ENCODE measurements at places on chromosomes 1 and 21. TPM values are rescaled to one million over a fixed set of nuclear protein-coding genes. Genes with fewer than 3 reads are reported as not detected.

The ANGPTL1 gene
- not detected for total RNA-seq

DNA sequence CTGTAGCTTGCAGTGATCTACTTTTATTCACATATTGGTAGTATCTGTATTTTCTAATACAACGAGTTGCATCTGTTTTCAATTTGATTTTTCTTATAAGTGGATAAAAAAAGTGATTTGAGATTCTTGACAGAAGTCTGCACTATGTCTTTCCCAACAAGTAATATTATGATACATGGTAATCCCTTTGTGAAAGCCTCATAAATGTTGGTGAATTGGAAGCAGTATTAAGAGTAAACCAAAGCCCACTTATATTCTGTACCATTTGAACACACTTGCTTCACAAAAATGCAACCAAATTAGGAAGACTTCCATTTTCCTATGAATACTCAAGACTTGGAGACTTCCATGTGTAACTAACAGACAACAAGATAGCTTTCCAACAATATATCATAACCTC, 172.0 kb downstream of the HMCN1 start:
- peaks cover 4% of the 10 kb centered on the region for H3K36me3 ChIP-seq
- no peak for DNase-seq
- H3K4me3 ChIP-seq = no peak overlapping the region
- H3K27ac ChIP-seq = no peak overlapping the region
- H3K27me3 ChIP-seq = no peaks in the 10 kb centered on the region

DNA sequence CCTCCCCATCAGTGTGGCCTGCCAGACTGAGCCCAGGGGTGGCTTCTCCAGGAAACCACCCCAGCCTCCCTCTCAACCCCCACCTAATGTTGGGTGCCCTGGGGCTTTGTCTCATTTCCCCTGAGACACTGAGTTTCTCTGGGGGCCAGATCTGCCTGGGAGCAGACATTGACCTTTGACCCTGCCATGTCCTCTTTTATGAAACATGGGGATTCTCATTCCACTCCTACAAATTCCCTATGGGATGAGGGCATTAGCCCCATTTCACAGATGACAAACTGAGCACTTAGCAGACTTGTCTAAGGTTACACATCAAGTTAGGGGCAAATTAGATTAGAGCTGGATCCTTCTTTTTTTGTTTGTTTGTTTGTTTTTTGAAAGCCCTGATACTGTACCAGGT, 24.1 kb downstream of the RHBG start:
- peaks cover 34% of the 10 kb centered on the region for H3K27me3 ChIP-seq
- no peaks in the 10 kb centered on the region for H3K36me3 ChIP-seq
- H3K4me1 ChIP-seq = peaks cover 41% of the 10 kb centered on the region
- DNase-seq = no peak
- no peak overlapping the region for H3K4me3 ChIP-seq
- no peak overlapping the region for H3K27ac ChIP-seq

GRCh38 chr1:33711511-33711910, 152.4 kb upstream of the HMGB4 start:
- no peak overlapping the region for H3K27ac ChIP-seq
- H3K27me3 ChIP-seq = no peaks in the 10 kb centered on the region
- H3K36me3 ChIP-seq = peaks cover 20% of the 10 kb centered on the region

The GJA5 gene
- 3.0 TPM for total RNA-seq

The SPRR2B gene
- total RNA-seq = not detected

DNA sequence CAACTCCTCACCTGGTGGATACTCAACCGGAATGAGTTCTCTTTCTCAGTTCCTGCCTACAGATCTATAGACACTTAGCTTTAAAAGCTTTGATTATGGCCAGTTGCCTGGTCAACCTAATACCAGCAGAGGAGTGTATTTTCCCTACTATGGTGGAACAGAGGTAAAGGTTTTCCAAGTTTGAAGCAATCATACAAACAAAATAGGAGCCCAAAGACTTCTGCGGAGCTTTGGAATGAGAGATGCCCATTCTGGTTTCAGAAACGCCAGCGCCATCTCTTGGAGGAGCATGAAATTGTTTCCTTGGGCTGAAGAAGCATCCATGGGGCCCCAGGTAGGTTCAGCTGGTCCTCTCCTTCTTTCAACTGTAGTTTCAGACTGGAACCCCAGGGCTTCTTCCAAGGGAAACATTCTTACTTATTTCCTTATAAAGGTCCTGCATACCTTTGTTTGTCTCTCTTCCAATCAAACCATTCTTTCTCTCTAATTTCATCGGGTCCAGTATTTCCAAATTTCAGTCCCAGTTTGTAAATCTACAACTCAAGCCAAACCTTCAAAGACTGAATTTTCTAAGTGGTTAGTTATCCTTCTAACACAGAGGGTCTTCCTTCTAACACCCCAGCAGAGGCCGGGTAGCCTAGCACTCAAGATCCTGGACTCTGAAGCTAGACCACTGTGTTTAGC, 95.9 kb downstream of the KCNJ15 start:
- peak; percentile 77 for DNase-seq
- peaks cover 32% of the 10 kb centered on the region for H3K4me1 ChIP-seq
- H3K27ac ChIP-seq = no peak overlapping the region
- peaks cover 30% of the 10 kb centered on the region for H3K27me3 ChIP-seq

DNA sequence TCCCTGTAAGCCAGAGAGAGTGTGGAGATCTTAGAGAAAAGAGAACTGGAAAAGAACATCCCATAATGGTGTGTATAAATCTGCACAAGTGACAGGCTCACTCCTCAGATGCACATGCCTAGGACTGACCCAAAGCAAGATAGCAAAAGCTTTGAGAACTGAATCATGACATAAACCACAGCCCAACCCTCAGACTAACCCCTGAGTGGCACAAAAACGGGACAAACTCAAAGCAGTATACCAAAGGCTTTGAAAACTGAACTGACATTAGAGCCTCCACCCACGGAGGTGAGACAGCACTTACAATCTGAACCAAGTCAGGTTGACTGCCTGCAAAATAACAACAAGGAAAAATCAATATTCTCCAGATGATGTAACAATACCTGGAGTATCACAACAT, 70.8 kb downstream of the TIAM1 start:
- no peak overlapping the region for H3K4me3 ChIP-seq
- no peak for DNase-seq
- H3K27ac ChIP-seq = no peak overlapping the region
- peaks cover 28% of the 10 kb centered on the region for H3K4me1 ChIP-seq

DNA sequence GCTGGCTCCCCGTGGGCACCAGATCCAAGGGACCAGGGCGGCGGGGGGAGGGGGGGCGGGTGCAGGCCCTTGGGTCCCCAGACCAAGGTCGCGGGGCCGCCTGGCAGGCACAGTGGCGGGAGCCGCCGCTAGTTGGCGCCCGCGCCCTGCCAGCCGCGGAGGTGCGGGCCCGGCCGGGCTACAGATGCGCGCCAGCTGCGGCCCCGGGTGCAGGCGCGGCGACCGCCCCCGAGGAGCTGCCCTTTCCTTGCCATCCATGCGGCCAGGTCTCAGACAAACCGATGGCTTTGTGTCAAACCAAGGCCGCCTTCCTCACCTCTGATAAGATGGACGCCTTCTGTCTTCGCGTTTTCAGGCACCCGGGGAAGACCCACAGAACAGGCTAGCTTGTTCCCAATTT, 2.2 kb upstream of the RUNX3 start:
- no peak overlapping the region for H3K27ac ChIP-seq
- H3K4me3 ChIP-seq = peak overlapping the region; percentile 71
- H3K27me3 ChIP-seq = peaks cover 81% of the 10 kb centered on the region
- no peaks in the 10 kb centered on the region for H3K36me3 ChIP-seq
- peak; percentile 79 for DNase-seq

DNA sequence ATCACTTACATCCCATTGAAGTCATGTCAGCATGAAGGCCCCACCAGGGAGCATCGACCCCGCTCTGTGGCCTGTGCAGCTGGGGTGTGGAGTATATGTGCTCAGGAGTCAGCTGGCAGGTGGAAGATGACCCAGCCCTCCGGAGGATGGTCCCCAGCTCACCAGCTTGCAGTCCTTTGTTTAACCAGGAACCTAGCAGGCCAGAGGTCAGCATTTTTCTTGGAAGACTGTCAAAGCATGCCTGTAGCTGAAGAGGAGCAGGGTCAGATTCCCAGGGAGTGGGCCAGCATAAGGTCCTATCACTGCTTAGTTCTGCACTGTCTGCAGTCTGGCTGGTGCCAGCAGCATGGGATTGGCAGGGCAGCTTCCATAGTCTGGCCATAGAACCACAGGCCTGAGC, 12.7 kb downstream of the NFASC start:
- peaks cover 35% of the 10 kb centered on the region for H3K4me1 ChIP-seq
- no peak for DNase-seq
- H3K27ac ChIP-seq = no peak overlapping the region
- H3K27me3 ChIP-seq = no peaks in the 10 kb centered on the region

DNA sequence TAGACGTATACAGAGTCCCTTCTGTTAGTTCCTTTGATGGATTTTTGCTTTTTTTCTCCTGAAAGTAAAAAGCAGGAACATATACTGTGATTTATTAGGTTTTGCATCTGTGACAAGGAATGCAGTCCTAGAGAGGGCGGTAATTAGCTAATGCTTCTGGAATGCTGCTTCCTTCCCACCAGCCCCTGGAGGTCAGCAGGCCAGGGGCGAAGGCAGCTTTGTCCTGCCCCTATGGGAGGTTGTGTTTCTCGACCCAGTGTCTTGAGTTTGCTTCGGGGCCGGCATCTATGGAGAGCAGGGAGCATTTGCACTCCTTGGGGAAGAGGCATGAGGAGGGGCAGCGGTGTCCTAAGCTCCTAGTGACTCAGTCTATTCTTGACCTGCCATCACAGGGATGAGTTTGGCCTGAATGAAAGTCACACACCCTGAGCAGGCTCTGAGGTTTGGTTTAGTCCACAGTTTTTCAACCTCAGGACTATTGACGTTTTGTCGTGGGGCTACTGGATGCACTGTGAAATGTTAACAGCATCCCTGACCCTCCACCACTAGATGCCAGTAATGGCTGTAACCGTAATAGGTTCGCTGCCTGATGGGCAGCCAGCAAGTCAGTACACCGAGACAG, 85.0 kb upstream of the KCNJ15 start:
- H3K4me1 ChIP-seq = peaks cover 34% of the 10 kb centered on the region
- peak; percentile 60 for DNase-seq
- no peaks in the 10 kb centered on the region for H3K27me3 ChIP-seq
- H3K27ac ChIP-seq = peak overlapping the region; percentile 66
- no peak overlapping the region for H3K4me3 ChIP-seq

The SERTAD4 gene
- 2.7 TPM for total RNA-seq

- no peaks in the 10 kb centered on the region for H3K27me3 ChIP-seq
- H3K27ac ChIP-seq = no peak overlapping the region
- peaks cover 15% of the 10 kb centered on the region for H3K4me1 ChIP-seq
- H3K36me3 ChIP-seq = no peaks in the 10 kb centered on the region
- no peak overlapping the region for H3K4me3 ChIP-seq
These were observed 653.9 kb upstream of the USP24 start for GRCh38 chr1:55869065-55869464.

DNA sequence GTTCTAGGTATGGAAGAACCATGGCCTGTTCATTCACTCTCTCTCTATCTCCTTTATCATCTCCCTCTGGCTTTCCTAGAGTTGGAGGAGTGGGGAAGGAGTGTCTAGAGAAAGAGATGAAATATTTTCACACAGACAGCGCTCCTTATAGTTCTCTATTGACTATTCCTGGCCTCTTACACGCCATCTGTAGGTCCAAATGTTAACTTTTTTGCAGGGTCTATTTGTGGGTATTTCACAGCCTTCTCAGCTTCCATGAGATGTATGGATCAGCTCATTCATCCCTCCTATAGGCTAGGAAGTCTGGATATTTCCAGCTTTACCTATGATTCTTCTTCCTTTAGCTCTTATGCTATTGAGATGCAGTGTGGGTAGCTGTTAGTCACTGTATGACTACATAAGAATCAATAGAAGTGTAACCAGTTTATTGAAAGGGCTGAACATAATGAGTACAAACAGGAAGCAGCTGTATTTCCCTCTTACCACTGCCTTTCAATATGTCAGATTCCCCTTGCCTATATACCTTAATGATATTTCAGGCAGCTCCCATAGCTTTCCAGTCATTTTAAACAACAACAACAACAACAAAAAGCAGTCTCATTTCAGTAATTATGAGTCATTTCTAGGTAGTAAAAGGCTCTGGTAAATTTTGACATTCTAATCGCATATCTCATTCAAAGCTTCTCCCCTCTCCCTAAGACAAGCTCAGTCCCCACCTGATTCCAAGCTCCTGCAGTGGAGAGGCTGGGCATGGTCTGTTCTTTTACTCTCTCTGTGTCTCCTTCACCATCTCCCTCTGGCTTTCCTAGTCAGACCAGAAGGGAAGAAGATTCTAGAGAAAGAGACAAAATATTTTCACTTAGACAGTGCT, 149.5 kb downstream of the TTLL7 start:
- no peak for DNase-seq
- H3K27me3 ChIP-seq = no peaks in the 10 kb centered on the region
- no peak overlapping the region for H3K27ac ChIP-seq
- H3K4me3 ChIP-seq = no peak overlapping the region
- H3K36me3 ChIP-seq = no peaks in the 10 kb centered on the region

The IKBKE gene
- total RNA-seq = 8.0 TPM

The PNRC2 gene
- total RNA-seq = 133 TPM

DNA sequence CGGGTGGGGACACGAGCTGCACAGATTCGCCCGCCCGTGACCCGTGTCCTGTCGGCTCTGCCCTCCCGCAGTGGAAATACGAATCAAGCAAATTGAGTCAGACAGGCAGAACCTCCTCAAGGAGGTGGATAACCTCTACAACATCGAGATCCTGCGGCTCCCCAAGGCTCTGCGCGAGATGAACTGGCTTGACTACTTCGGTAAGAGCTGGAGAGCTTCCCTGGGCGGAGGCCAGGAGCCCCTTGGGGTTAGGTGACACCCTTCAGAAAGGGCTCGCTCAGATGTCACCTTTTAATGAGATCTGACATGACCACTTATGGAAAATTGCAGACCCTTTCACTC, 489 bp downstream of the CDCA8 start:
- H3K36me3 ChIP-seq = peaks cover 37% of the 10 kb centered on the region

The CYP4B1 gene
- total RNA-seq = 0.39 TPM

- peak overlapping the region; percentile 52 for H3K27ac ChIP-seq
- peaks cover 52% of the 10 kb centered on the region for H3K4me1 ChIP-seq
These were observed 68.7 kb downstream of the GALNT2 start for GRCh38 chr1:230135726-230136125.

DNA sequence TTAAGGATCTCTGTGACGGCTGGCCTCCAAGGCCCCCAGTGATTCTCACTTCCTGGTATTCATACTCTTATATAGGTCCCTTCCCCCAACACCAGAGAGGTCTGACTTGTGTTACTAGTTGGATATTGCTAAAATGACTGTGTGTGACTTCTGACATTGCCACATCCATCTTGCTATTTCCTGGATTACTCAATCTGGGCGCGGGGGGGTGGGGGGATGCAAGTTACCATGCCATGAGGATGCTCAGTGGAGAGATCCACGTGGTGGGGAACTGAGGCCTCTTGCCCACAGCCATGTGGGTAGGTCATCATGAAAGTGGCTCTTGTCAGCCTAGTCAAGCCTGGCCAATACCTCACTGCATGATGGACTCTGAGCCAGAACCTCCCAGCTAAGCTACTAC, 117.0 kb downstream of the UBE2U start:
- peaks cover 16% of the 10 kb centered on the region for H3K4me1 ChIP-seq
- H3K27me3 ChIP-seq = 0 out of 2 replicates have a peak, but pooled peaks cover 4% of the 10 kb centered on the region
- no peak for DNase-seq
- H3K27ac ChIP-seq = no peak overlapping the region

The PDPN gene
- total RNA-seq = 135 TPM

GRCh38 chr21:45302082-45303061, 14.7 kb upstream of the POFUT2 start:
- no peak overlapping the region for H3K4me3 ChIP-seq
- no peaks in the 10 kb centered on the region for H3K4me1 ChIP-seq
- H3K27me3 ChIP-seq = no peaks in the 10 kb centered on the region
- no peaks in the 10 kb centered on the region for H3K36me3 ChIP-seq
- no peak for DNase-seq
